GM23338 (cell line): ENCODE measurements at places on chromosomes 6 and 20.

DNA sequence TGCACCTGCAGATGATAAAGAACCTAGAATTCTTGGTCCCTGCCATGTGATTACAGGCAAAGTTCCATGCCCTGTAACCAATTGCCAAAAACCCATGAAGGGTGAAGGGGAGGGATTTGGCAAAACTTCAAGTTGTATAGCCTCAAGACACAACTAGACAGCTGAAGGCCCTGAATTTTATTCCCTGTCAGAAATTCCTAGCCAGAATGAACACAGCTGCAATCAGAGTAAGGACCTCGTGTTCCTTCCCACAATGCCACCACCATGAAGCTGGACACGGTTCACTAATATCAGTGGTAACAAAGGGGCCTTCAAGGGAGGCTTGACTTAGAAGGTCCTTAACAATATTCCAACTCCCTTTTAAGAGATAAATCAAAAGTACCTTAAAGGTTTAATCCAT, 22.5 kb upstream of the IRAK1BP1 start:
- no peak for DNase-seq

DNA sequence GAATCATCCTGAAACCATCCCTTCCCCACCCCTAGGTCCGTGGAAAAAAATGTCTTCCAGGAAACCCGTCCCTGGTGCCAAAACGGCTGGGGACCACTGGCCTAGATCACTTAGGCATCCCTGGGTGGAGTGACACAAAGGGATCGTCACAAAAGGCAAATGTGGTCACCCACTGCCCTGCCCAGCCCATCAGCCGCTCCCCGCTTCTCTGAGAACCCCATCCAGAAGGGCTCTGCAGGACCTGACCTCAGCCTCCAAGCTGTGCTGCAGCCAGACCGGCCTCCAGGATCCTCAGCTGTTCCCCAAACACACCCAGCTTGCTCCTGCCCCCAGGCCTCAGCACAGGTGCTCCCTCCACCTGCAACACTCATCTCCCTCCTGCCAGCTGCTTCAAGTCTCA, 61.6 kb downstream of the PREX1 start:
- DNase-seq: no peak

- DNase-seq: peak; percentile 76
Measured at GRCh38 chr6:118618676-118619377, 32.6 kb downstream of the CEP85L start.

- DNase-seq: no peak
Measured at GRCh38 chr6:33236328-33236727, 28.0 kb downstream of the RING1 start.

GRCh38 chr6:23562554-23562953, 563.5 kb upstream of the NRSN1 start:
- no peak for DNase-seq

DNA sequence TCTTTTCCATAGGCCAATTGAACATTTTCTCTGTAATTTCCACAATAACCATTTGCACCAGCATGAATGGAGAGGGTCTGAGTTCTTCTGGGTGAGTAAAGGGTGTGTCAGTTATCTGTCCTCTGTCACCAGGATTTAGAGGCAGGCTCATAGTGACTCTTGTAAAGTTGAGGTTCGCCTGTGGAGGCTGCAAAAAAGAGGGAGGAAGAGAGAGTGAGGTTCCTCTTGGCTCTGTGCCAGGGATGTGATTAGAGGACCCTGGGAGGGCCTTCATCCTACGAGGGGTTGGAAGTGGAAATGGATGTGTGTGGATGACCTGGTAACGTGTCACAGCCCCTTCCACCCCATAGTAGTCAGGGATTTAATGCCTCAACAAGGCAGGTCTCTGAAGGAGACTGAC, 242.0 kb downstream of the ESR1 start:
- no peak for DNase-seq

GRCh38 chr20:59811681-59812171, 121.7 kb downstream of the SYCP2 start:
- no peak for DNase-seq

- no peak for DNase-seq
Measured at GRCh38 chr20:4898282-4899244, 102.7 kb downstream of the SLC23A2 start.

GRCh38 chr20:35093267-35093884, 769 bp upstream of the TRPC4AP start:
- no peak for DNase-seq
